Stomach (tissue), 19 donors: ENCODE measurements at places on chromosomes 1 and 21. TPM values are rescaled to one million over a fixed set of nuclear protein-coding genes. Genes with fewer than 3 reads are reported as not detected.

GRCh38 chr1:209601809-209602657 is 18.5 kb downstream of the CAMK1G start:
- no peaks in the 10 kb centered on the region for H3K27me3 ChIP-seq
- no peaks in the 10 kb centered on the region for H3K36me3 ChIP-seq
- no peak overlapping the region for H3K27ac ChIP-seq
- DNase-seq = peak; percentile 69
- H3K4me3 ChIP-seq = no peak overlapping the region

- H3K27me3 ChIP-seq = no peaks in the 10 kb centered on the region
- DNase-seq = no peak
- no peak overlapping the region for H3K4me3 ChIP-seq
- H3K36me3 ChIP-seq = peaks cover 32% of the 10 kb centered on the region
Measured at GRCh38 chr1:95237981-95238703, 4.1 kb downstream of the RWDD3 start.

GRCh38 chr1:54014009-54014629 is 3.9 kb downstream of the LDLRAD1 start:
- no peaks in the 10 kb centered on the region for H3K27me3 ChIP-seq
- no peak overlapping the region for H3K27ac ChIP-seq
- H3K36me3 ChIP-seq = no peaks in the 10 kb centered on the region
- H3K4me3 ChIP-seq = no peak overlapping the region

GRCh38 chr1:48127735-48128685 is 94.5 kb upstream of the SLC5A9 start:
- H3K4me3 ChIP-seq = no peak overlapping the region
- no peaks in the 10 kb centered on the region for H3K36me3 ChIP-seq
- H3K27me3 ChIP-seq = no peaks in the 10 kb centered on the region
- no peaks in the 10 kb centered on the region for H3K4me1 ChIP-seq

DNA sequence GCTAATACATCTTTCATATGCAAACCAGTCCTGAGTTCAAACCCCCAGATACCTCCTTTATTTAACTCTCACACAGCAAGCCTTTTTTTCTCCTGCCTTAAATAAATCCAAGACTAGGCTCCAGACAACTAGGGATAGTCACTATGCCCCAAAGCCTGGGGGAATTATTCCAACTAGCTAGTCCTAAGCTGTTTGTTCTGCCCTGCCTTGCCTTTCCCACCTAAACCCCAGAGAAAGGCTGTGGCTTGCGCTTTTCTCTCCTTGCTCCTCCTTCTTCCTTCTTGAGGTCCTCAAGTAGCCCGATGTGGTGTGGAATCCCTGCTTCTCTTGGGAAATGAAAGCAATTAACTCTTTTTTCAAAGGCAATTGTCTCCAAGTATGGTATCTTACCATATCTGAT is 31.8 kb downstream of the C1orf87 start:
- no peaks in the 10 kb centered on the region for H3K4me1 ChIP-seq
- H3K27ac ChIP-seq = no peak overlapping the region
- DNase-seq = no peak
- no peak overlapping the region for H3K4me3 ChIP-seq
- no peaks in the 10 kb centered on the region for H3K27me3 ChIP-seq

DNA sequence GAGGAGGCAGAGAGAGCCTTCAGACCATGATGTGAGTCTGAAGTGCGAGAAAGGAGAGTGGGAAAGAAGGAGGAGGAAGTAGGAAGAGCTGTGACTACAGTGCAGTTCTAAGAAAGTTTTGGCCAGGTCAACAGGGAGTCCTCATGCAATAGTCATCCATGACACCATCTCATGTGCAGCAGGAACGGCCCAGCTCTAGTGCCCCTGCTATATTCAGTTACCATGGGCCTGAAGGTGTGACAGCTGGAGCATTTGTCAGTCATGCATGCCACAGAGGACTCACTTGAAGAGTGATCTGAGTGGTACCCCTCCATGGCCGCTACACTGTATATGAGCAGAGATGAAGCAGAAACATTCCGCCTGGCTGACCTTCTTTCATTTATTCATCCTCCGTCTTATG is 77.9 kb downstream of the OMA1 start:
- H3K36me3 ChIP-seq = peaks cover 14% of the 10 kb centered on the region
- no peaks in the 10 kb centered on the region for H3K4me1 ChIP-seq
- H3K4me3 ChIP-seq = no peak overlapping the region
- no peak for DNase-seq
- no peaks in the 10 kb centered on the region for H3K27me3 ChIP-seq

DNA sequence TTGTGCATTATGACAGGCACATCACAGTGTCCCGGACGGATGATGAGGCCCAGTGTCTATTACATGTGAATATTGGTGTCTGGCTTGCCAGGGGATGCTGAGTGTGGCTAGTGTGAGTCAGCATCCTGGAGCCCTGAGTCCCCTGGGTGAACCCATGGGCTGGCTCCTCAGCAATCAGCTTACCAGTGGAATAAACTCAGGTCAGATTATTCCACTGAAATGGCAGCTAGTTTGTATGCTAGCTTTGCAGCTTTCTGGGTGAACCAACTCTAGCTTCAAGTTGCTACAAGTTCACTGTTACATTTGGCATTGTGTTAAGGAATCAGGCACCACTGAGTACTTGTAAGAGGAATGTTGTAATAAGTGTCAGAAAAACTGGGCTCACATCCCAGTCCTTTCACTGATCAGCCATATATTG is 23.9 kb upstream of the RPTN start:
- H3K36me3 ChIP-seq = no peaks in the 10 kb centered on the region
- no peaks in the 10 kb centered on the region for H3K27me3 ChIP-seq
- DNase-seq = no peak
- no peak overlapping the region for H3K4me3 ChIP-seq

DNA sequence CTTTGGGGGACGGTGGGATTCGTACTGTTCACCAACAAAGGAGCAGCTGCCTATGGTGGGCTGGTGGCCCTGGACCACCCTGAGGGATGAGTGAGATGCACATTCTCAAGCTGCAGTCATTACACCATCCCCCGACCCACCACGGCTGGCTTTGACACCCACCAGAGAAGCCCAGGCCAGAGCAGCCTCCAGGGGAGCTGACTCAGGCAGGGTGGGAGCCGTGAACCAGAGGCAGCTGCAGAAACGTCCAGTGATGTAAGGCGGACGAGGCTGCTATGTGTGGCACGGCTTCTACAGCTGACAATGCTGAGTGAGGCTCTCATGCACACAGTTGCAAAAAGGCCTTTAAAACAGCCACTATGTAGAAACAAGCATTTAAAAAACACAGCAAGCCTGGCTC is 40.1 kb downstream of the CHAF1B start:
- no peak for DNase-seq
- H3K27ac ChIP-seq = no peak overlapping the region
- peaks cover 6% of the 10 kb centered on the region for H3K4me1 ChIP-seq
- H3K36me3 ChIP-seq = no peaks in the 10 kb centered on the region
- H3K27me3 ChIP-seq = no peaks in the 10 kb centered on the region

DNA sequence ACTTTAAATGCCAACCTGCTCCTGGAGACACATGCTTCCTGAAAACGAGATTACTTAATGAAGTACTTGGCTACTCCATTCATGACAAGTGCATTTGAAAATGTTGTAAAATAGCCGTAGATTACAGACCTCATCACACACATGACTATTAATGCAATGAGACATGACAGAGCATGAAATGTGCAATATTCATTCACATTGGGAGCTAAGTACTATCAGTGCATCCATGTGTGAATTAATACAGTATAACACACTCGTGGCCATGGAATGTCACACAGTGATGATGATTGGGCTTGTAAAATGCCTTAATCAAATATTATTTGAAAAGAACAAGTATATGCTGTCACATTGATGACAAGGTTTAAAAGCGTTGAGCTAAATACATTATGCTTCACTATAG is 407.0 kb downstream of the AMY1C start:
- no peaks in the 10 kb centered on the region for H3K4me1 ChIP-seq
- no peak overlapping the region for H3K4me3 ChIP-seq
- no peak for DNase-seq
- H3K36me3 ChIP-seq = no peaks in the 10 kb centered on the region

DNA sequence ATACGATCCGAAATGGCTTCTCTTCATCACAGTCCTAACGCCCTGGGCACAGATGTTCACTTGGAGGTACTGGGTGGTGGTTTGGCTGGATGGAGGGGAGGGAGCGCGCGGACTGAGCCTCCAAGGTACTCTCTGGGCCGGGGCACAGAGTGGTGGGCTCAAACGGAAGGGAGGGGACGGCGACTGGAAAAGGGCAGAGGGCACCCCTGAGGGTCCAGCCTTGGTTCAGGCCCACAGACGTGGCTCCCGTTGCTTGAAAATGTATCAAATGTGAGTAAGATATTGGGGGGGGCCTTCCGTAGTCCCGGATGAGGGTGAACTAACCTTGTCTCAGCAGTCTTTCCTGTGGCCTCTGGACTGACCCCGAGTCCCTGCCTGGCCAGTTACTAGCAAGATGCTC is 463 bp downstream of the IL12RB2 start:
- H3K36me3 ChIP-seq = no peaks in the 10 kb centered on the region
- no peak overlapping the region for H3K27ac ChIP-seq
- DNase-seq = peak; percentile 15
- H3K4me1 ChIP-seq = peaks cover 15% of the 10 kb centered on the region
- no peaks in the 10 kb centered on the region for H3K27me3 ChIP-seq

GRCh38 chr1:33684396-33685179 is 179.3 kb upstream of the HMGB4 start:
- peaks cover 44% of the 10 kb centered on the region for H3K27me3 ChIP-seq
- no peak for DNase-seq
- H3K4me1 ChIP-seq = no peaks in the 10 kb centered on the region
- H3K36me3 ChIP-seq = no peaks in the 10 kb centered on the region

DNA sequence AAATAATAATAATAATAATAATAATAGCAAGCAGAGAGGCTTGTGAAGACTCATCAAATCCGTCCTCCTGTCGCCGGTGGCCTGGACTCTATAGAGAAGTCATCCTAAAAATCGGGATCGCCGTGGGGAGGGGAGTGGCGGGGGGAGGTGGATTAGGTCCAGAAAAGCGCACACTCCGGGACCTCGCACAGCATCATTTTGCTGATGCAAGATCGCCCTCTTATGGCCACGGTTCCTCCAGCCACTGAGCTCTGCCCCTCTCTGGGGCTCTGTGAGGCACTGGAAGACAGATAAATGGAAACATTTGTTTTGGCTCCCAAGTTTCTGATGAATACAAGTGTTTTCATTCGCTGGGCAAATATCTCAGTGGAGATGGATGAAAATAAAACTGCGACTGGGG is 612.0 kb downstream of the MATN1 start:
- DNase-seq = peak; percentile 27
- H3K36me3 ChIP-seq = no peaks in the 10 kb centered on the region
- H3K4me3 ChIP-seq = no peak overlapping the region
- H3K27me3 ChIP-seq = peaks cover 84% of the 10 kb centered on the region
- no peaks in the 10 kb centered on the region for H3K4me1 ChIP-seq

GRCh38 chr1:183419399-183419798 is 1.2 kb upstream of the NMNAT2 start:
- no peak overlapping the region for H3K4me3 ChIP-seq
- H3K4me1 ChIP-seq = peaks cover 20% of the 10 kb centered on the region
- no peak overlapping the region for H3K27ac ChIP-seq
- H3K27me3 ChIP-seq = no peaks in the 10 kb centered on the region
- no peak for DNase-seq

DNA sequence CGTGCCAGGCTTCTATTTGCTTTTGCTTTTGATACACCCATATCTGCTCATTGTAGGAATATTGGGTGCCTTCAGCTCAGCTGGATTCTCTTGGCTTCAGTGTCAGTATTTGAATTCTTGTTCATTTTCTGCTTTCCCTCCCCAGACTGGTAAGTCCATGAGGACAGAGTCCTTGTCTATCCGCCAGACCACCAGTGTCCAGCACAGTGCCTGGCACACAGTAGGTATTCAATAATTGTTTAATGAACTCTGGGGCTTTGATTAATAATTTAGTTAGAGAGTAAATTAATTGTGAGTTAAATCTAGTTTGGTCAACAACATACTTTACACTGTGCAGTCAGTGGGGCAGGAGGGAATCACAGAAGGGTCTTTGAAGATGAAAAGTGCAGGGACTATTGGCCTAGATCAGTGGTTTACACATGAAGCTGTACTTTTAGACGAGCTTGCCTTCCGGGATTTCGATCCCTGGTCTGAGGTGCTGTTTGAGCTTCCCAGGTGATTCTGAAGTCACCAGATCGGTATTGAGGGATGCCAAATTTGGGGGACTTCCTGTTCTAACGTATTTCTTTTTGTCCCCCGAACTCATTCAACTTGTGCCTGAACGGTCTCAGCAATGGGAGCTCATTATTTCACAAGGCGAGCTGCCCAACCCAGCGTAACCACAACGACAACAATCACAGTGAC is 119.1 kb upstream of the JUN start:
- H3K27ac ChIP-seq = peak overlapping the region; percentile 96
- peak overlapping the region; percentile 39 for H3K4me3 ChIP-seq
- DNase-seq = no peak
- peaks cover 64% of the 10 kb centered on the region for H3K4me1 ChIP-seq
- no peaks in the 10 kb centered on the region for H3K27me3 ChIP-seq

DNA sequence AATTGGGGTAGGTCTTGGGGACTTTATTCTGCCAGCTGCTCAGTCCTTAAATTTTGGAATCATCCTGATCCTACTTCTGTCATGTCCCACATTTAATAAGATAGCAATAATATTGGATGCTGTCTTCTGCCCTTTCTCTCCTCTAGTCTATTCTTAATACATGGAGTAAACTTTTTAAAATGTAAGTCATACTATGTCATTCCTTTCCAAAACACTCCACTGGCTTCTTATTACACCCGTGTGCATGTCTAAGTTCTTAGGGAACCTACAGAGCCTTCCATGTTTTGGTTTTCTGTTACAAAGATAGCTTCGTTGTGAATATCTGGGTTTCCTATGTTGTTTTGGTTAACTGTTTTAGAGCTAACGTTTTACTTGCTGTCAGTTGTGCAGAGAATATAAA is 35.1 kb downstream of the USP25 start:
- H3K4me3 ChIP-seq = no peak overlapping the region
- H3K27ac ChIP-seq = no peak overlapping the region
- H3K27me3 ChIP-seq = no peaks in the 10 kb centered on the region
- peaks cover 11% of the 10 kb centered on the region for H3K4me1 ChIP-seq

GRCh38 chr1:218585511-218586184 is 240.5 kb downstream of the TGFB2 start:
- H3K4me3 ChIP-seq = no peak overlapping the region
- no peaks in the 10 kb centered on the region for H3K36me3 ChIP-seq
- H3K4me1 ChIP-seq = peaks cover 28% of the 10 kb centered on the region

GRCh38 chr1:107794571-107794970 is 170.4 kb downstream of the VAV3 start:
- H3K27ac ChIP-seq = no peak overlapping the region
- H3K27me3 ChIP-seq = no peaks in the 10 kb centered on the region
- H3K4me3 ChIP-seq = no peak overlapping the region
- H3K36me3 ChIP-seq = no peaks in the 10 kb centered on the region

- peaks cover 68% of the 10 kb centered on the region for H3K36me3 ChIP-seq
- H3K4me3 ChIP-seq = no peak overlapping the region
- no peaks in the 10 kb centered on the region for H3K4me1 ChIP-seq
- DNase-seq = no peak
- H3K27me3 ChIP-seq = no peaks in the 10 kb centered on the region
Measured at GRCh38 chr1:31345635-31346034, 27.2 kb downstream of the FABP3 start.

Gene PRKAA2
- 2.6 TPM for total RNA-seq

Gene TMPRSS15
- total RNA-seq = not detected

Gene NTMT2
- not detected for total RNA-seq

Gene GNAT2
- total RNA-seq = not detected

Gene LPAR3
- not detected for total RNA-seq

Gene NPR1
- 34.5 TPM for total RNA-seq

Gene KLF17
- not detected for total RNA-seq

Gene DCST1
- not detected for total RNA-seq

Gene TAS1R1
- not detected for total RNA-seq

Gene OR2T6
- not detected for total RNA-seq

Gene BCAN
- total RNA-seq = 39.7 TPM

Gene C1orf115
- total RNA-seq = 16.2 TPM
